ENCODE measurements at places on chromosomes 2 and 18.

GRCh38 chr2:16179701-16180416, 239.5 kb downstream of the MYCN start:
- DNase-seq: no peak

- DNase-seq: no peak
Measured at GRCh38 chr18:52682260-52682659, 342.3 kb downstream of the DCC start.

DNA sequence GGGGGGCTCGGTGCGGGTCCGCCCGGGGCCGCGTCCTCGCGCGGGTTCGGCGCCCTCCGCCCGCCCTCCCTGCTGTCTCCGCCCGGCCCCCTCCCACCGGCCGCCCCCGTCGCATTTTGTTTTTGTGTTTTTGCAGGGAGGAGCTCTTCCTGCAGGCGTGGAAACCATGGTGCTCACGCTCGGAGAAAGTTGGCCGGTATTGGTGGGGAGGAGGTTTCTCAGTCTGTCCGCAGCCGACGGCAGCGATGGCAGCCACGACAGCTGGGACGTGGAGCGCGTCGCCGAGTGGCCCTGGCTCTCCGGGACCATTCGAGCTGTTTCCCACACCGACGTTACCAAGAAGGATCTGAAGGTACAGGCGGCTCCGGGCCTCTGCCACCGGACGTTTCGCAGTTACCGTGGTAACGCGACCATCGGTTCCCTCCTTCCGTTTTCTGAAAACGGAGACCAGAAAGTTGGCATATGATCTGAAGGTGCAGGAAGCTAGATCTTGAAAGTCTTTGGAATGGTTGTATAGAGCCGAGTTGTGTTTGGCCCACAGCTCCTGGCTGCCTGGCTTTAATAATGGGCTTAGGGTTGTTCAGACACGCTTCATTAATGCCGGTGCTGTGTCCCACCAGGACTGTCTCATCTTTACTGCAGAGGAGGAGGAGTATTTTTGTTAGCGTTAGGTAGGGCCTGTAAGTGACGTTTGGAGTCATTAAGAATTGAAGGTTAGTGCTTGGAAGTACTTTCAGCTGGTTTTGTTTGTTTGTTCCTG, 891 bp downstream of the KDM3A start:
- DNase-seq: peak; percentile 71

GRCh38 chr2:72414137-72414760, 266.6 kb upstream of the CYP26B1 start:
- no peak for DNase-seq

- no peak for DNase-seq
Measured at GRCh38 chr2:42051543-42052235, 3.9 kb downstream of the PKDCC start.

DNA sequence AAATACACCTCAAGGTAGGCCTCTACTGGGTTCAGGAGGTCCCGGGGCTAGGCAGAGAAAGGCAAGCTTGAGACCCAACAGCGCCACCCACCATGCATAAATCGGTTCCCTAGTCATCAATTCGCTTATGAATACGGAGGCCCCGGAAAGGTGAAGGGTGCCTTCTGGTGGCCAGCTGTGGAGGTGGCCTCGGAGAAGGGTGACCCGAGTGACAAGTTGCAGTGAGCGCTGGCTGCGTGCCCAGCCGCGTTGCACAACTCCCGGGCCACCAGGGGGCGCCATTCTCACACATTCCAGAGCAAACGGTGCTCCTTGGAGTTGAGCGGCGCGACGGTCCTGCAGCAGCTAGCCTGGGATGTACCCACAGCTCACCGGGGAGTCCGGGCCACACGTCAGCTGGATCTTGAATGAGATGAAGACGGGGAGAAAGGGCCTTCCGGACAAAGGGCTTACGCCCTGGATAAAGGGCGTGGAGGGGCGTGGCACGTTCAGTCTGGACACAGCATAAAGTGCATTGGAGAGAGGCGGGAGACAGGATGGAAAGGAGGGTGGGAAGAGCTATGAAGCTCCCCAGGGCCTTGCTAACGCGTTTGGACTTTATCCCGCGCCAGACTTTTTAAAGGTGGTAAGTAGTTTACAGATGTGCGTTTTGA, 20.4 kb downstream of the TMSB10 start:
- peak; percentile 95 for DNase-seq

- DNase-seq: no peak
Measured at GRCh38 chr2:27126252-27126710, 2.7 kb downstream of the ABHD1 start.

DNA sequence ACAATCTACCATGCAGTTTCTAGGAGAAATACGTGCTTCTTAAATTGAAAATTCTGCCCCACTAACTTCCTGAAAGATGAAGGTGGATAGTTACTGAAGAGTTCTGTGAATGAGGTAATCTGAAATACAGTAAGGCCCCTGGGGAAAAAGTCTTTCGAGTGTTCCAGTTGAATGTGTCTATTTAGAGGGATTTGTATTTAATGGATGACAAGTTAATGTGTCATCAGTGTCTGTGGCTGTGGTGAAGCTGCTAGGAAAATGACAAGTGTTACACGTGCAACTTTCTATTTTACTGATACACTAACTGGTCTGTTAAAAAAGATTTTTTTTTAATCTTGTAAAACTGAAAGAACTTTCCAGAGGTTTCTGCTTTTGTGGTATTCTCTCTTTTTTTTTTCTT, 384.6 kb downstream of the STK39 start:
- DNase-seq: no peak

- peak; percentile 35 for DNase-seq
Measured at GRCh38 chr18:62637807-62638687, 77.3 kb upstream of the PHLPP1 start.

GRCh38 chr2:220708366-220708765, 863.7 kb downstream of the EPHA4 start:
- no peak for DNase-seq

GRCh38 chr18:3889803-3890202, 439.8 kb downstream of the TGIF1 start:
- DNase-seq: no peak

DNA sequence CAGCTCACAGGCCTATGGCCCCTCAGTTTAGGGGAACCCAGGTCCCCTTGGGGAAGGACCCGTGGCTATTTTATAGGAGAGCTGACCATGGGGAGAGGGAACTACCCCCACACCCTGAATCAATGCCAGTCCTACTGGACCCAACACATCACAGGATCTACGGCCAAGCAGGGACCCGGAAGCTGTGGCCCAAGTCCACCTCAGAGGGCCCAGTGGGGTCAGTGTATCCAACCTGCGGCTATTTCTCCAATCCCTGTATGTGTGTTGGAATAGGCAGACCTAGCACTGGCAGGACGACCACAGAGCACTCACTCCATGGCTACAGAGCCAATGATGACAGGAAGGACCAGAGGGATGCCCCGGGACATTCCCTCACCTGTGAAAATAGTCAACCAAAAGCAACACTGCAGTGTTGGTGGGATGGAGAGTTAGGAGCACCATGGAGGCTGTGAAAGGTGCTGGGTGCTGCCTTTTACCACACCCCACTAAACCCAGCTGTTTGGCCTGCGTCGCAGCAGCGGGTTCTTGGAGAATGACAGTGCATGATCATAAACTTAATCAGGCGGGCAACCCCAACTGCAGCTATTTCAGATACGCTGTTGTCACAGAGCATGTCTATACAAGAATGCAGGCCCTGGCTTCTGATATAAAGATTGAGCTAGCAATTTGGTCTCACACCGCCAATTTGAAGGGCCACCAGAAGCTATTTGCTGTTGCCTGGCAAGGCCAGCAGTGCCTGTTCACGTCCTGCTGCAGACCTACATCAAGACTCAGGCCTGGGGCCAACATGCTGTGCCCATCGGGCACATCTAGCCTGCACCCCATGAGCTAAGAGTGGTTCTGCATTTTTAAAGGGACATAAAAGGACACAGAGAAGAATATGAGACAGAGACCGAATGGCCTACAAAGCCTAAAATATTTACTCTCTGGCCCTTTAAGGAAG, 110.4 kb downstream of the EIPR1 start:
- DNase-seq: no peak

GRCh38 chr2:26994983-26995382, 24.5 kb downstream of the MAPRE3 start:
- DNase-seq: no peak
